Stimulated activated effector memory CD8-positive, alpha-beta T cell treated with anti-CD3 and anti-CD28 coated beads, Interleukin-12 subunit alpha, Interleukin-12 subunit beta, amount 100 ng/mL, for 72 hours (primary cell): ENCODE measurements at places on chromosomes 5 and 9.

DNA sequence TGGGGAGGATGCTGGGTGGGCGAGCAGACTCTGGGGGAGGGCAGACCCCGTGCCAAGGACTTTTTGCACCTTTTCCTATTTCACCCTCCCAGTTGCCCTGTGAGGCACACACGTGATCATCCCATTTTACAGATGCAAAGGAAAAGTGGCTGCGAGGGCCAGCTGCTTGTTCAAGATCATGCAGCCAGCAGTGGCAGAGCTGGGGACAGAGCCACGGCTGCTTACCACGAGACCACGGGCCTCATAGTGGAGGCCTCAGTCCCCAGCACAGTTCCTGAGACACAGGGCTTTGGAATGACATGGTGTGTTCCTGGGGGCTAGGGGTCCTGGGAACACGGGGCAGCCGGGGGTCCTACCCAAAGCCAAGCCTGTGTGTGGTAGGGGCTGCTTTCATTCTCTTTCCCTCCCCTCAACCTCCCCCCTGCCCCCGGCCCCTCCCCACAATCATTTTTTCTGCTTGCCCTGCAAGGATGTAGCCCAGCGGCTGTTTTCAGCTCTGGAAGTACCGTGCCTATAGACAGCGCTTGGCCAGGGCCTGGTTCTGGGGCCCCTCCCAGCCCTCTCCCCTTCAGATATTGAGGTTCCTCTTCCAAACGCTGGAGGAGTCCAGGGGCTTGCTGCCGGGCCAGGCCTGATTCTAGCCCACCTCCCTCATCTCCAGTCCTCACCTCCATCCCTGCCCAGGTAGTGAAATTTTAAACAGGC is 58.5 kb upstream of the IER5L start:
- no peak for DNase-seq

- DNase-seq, result no peak
These were observed 64.6 kb upstream of the HAND1 start for GRCh38 chr5:154542581-154542980.

- DNase-seq, result no peak
These were observed 123.4 kb downstream of the RPS23 start for GRCh38 chr5:82154776-82155175.

GRCh38 chr9:26809795-26810194 is 82.8 kb downstream of the CAAP1 start:
- DNase-seq, result no peak

- no peak for DNase-seq
These were observed 320.3 kb downstream of the DIRAS2 start for GRCh38 chr9:90322296-90322695.

DNA sequence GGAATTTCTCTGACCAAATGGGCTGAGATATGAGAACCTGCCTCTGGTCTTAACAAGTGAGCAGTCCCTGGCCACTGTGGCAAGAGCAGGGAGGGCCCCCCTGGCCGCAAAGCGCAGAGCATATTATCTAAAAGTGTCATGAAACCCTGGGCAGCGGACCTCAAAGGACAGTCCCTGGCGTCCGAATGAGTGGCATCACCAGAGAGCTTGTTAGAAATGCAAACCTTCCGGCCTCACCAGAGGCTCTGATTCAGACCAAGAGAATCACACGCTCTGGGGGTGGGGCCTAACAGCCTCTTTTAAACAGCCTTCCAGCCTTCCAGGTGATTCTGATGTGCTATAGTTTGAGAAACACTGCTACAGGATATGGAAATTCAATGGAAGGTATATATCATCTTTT is 10.9 kb downstream of the PTPN3 start:
- no peak for DNase-seq

DNA sequence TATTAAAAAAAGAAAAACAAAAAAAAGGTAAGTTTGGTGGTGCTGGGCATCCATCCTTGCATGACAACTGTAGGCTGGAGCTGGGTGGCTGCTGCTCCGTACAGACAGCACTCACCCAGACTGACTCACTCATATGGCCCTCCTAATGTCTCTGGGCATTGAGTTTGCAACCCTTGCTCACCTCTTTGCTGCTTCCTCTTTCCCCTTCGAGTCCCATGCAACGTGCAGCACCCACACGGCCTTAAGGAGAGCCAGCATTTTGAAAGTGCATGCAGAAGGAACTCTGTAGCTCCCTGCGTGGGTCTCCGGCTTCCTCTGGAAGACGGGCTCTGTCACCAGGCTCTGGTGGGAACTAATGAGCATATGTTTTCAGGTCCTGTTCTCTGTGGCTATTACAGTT is 60.5 kb upstream of the ENTREP1 start:
- DNase-seq, result no peak

DNA sequence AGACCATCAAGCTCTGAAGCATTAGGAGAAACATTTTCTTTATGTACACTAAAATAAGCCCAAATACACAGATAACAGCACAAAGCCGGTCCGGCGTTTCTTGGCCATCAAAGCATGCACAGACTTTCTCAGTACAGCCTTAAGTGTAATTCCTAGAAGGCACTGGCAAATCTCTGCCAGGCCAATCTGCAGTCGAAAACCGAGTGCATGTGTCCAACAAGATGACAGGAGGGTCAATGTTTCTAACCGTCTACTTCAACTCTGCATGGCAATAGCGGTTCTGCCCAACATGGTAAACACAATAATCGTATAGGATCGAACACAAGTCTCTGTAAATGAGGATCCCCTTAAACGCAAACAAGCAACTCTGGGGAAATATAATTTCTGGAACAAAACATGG is 1.1 kb downstream of the ARL15 start:
- DNase-seq, result no peak

GRCh38 chr5:125961150-125961549 is 462.1 kb upstream of the GRAMD2B start:
- no peak for DNase-seq

GRCh38 chr5:174972291-174972690 is 247.9 kb downstream of the MSX2 start:
- no peak for DNase-seq

DNA sequence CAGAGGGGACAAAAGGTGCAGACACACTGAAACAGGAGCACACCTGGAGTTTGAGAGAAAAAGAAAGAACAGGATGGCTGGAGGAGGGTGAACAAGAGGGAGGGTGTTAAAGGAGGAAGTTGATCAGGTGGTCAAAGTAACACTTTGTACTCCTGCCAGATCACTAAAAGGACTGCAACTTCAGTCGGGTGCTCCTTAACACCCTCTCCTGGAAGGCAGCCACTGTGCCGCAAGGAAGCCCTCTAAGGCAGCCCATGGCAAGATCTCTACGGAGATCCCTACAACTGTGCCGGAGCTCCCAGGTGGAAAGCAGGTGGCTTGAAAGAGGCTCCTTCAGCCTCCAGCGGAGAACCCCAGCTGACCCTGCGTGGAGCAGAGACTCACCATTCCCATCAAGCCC is 124.4 kb upstream of the MSX2 start:
- DNase-seq, result no peak

GRCh38 chr9:34989946-34990635 is 546 bp downstream of the DNAJB5 start:
- DNase-seq, result no peak

GRCh38 chr5:6365142-6365976 is 13.0 kb downstream of the MED10 start:
- DNase-seq, result no peak
